ENCODE measurements at places on chromosomes 12 and 14.
A peak's percentile ranks its signal among the peaks of the same experiment; 100 is the strongest.

GRCh38 chr14:65704437-65704836 is 291.9 kb downstream of the FUT8 start:
- no peak for DNase-seq

GRCh38 chr14:69880893-69881292 is 1.7 kb downstream of the SMOC1 start:
- no peak for DNase-seq

GRCh38 chr14:67141146-67141900 is 47.9 kb upstream of the GARIN2 start:
- DNase-seq: no peak

DNA sequence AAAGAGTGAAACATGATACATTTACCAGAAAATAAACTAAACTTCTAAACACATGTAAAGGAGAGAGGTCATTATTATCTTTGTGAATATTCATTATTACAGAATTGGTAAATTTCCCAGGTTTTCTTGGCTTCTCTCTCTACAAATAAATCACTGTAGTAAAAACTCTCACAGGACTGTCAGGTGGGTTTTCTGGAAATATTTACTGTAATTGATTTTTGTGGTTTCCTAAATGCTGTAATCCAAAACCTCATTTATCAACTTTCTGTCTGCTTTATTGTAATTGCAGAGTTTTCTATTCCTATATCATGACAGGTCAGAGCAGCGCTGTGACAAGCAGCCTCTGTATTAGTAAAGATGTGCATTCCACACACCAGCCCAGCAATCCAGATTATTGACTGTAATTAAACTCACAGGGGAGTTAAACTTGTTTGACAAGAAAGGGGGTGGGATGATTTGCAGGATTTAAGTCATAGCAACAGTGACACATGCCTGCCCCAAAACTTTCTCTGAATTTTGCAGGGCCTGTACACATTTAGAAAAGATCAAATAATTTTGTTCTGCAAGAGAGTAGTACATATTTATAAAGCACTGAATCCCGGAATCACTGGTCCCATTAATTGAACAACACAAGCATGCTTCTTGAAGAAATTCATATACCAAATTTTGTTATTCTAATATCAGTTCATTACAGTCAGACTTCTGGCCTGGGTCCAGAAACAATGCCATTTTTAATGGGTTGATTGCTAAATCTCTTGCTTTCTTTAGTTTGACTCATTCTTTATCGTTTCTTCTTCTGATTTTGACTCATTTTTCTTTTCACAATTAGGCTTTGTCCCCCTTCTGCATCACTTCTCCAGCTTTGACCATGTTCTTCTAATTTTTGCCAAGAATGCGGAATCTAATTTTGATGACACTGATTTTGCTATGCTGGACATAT is 42.2 kb downstream of the PTPRO start:
- no peak for DNase-seq

- no peak for DNase-seq
These were observed 233.6 kb upstream of the E2F7 start for GRCh38 chr12:77299001-77299400.

DNA sequence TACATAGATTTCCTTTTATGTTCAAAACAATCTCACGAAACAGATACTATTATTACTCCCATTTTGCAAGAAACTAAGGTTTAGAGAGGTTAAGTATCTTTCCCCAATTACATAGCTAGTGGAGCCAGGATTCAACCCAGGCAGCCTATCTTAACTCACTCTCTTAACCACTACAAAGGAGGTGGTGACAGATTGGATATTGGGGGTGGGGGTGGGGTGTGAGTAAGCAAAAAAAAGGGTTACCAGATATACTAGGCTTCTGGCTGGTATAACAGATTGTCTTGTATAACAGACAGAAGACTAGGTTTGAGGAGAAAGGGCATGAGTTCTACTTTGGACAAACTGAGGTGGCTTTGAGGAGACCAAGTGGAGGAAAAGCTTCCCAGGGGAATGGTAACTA is 2.1 kb downstream of the GMFB start:
- DNase-seq: no peak

GRCh38 chr12:108714866-108715265 is 16.5 kb downstream of the CORO1C start:
- DNase-seq: no peak

DNA sequence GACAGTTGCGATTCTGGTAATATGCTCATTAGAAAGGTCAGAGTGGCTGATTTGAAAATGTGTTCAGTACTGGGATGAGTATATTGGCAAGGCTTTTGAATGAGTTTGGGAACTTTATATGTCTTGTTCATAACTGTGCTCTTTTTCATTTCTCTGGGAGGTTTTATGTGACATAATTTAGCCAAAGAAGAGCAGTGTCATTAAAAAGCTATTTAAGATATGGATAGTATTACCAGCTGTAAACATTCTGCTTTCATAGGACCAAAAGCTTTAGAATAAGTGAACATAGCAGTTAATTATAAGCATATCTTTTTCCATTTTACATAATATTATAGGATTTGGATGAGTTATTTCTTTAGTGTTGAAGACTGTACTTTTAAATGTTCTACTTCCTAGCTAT is 260.4 kb downstream of the TTC6 start:
- DNase-seq: no peak

- no peak for DNase-seq
These were observed 3.4 kb upstream of the CCER1 start for GRCh38 chr12:90958347-90958746.

DNA sequence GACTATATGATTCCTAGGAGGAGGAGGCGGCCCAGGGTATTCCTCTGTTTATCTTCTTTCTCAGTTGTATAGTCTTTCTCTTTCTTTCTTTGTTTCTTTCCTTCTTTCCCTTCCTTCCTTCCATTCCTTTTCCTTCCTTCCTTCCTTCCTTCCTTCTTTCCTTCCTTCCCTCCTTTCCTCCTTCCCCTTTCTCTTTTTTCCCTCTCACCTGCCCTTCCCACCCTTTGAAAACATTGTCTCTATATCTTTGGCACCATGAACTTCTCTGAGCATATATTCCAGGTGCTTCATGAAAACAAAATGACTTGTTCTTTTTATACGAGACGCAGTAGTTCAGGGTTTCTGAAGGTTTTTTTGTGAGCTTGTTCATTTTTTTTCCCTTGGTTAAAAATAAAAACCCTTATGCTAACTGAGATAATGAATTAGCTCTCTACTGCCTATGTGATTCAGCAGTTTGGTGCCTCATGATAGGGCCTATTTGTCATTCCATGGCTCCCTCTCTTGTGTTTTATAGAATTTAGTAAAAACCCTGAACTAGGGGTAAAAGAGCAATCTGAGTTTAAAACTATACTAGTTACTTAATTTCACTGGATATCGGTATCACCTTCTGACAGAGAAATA is 3.2 kb upstream of the TESPA1 start:
- no peak for DNase-seq

DNA sequence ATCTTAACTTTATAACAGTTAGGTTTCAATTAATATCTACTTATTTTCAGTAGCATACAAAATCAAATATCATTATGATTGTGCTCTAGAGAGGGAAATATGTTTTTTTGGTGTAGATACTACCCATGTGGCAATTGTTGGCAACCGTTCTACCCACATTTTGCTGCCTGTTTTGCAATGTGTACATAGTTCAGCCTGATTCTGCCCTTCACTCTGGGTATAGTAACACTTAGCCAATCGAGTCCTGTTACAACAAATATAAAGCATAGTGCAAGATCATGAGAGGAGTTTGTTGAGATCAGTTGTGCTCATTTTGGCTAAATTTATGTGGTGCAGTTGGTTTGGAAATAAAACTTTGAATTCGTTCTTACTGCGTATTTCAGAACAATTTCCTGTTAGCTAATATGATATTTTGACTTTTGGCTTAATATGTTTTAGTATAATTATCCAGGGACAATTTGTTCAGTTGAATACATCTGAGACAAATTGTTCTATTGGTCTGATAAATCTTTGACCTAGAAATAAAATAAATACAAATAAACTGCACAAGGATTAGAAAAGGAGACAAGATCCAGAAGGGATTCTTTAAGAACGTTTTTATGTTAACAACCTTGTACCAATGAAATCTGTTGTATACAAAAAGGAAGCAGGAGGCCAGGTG is 76.9 kb downstream of the ATF7IP start:
- no peak for DNase-seq

- no peak for DNase-seq
These were observed 74.7 kb downstream of the DDX51 start for GRCh38 chr12:132069336-132069985.

DNA sequence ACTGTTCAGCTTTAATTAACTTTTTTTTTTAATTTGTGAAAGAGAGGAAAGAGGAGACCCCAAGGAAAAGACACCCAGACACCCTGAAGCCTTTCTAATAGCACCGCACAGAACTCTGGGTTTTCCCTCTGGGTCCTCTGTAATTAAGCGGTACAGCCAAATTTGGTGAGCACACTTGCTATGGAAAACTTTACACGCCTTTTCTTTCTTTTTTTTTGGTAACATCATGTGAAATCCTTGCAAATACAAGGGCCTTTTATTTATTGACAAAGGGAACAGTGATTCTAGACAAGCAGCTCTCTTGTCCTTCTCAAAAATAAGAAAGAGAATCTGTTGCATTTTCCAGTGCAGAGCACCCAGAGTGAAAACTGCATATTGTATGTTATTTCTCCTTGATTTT is 44.4 kb upstream of the CPM start:
- DNase-seq: no peak

DNA sequence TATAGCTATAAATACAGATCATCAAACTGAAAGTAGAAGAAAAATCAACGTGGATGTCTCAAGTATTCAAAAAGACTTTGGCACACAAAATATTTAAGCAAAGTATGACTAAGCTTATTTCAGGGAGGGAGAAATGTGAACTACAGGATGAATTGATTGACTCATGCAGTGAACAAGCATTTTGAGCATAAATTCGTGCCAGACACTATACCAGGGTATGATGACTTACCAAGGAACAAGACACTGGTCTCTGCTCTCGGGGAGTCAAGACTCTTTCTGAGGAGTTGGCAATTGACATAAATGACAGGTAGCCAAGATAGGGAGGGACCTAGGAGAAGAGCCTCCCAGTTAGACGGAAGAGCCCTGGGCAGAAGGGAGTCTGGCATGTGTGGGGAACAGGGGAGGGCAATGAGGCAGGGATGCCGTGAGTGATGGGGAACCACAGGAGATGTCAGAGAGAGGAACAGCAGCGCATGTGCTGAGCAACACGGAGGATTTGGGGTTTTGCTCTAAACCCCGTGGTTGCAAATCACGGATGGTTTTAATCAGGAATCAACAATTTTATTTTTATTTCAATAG is 115.2 kb downstream of the TMEM132D start:
- DNase-seq: no peak

DNA sequence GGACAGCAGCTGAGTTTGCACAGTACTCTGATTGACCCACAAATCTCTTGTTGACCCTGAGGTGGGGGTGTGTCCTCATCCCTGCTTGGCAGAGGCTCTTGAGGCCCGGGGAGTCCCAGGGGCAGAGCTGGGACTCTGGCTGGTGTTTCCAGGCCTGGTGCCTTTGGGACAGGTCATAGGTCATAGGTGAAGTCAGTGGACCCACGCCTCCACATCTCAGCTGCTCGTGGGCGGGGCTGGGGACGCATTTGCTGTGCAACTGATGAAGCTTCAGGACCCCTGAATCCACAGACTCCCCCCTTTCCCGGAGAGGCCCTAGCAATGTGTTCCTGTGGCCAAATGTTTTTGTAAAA is 408 bp upstream of the CACNA2D4 start:
- DNase-seq: peak; percentile 38

DNA sequence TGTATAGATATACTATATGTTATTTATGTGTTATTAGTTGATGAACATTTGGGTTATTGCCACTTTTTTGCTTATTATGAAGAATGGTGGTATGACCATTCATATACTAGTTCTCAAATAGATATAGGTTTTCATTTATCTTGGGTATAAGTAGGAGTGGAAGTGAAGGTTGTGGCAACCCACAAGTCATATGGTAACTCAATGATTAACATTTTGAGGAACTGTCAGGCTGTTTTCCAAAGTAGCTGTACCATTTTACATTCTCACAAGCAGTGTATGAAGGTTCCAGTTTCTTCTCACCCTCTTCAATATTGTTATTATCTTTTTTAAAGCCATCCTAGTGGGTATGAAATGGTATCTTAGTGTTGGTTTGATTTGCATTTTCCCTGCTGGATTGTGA is 19.0 kb upstream of the MSRB3 start:
- DNase-seq: no peak

- DNase-seq: no peak
These were observed 143.4 kb upstream of the CDKN3 start for GRCh38 chr14:54253195-54253947.

Measured in sigmoid colon (tissue), 7 donors.